ENCODE measurements at places on chromosomes 12 and 14.

DNA sequence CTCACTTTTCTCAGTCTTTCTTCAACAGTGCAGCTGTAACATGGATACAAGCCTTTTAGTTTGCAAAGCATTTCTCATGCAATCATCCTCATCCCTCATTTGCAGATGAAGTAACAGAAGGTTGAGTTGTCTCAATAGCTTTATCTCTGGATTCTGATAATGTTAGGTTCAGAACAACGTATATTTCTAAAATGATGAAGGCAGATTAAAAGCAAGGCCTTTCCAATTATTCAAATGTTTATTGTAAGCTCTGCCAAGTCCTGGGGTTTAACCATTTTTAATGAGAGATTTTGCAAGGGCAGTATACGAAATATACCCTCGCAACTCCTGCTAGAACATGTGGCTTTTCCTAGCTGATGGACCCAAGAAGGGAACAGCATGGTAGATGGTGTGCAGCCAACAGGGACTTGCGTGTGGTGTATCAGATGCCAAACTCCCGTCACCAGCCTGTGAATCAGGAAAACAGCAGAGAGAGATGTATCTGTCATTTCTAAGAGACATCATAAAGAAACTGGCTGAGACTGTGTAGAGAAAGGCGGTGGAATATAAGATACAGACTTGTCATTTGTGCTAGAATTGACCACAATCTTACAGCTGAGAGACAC, 319.7 kb downstream of the MED13L start:
- no peak for DNase-seq

GRCh38 chr12:55830601-55831446, 1.4 kb upstream of the DNAJC14 start:
- DNase-seq, result peak; percentile 68

GRCh38 chr12:1174659-1175058, 183.6 kb downstream of the ERC1 start:
- no peak for DNase-seq

- no peak for DNase-seq
Observed at GRCh38 chr12:24760162-24760561, 188.7 kb downstream of the BCAT1 start.

DNA sequence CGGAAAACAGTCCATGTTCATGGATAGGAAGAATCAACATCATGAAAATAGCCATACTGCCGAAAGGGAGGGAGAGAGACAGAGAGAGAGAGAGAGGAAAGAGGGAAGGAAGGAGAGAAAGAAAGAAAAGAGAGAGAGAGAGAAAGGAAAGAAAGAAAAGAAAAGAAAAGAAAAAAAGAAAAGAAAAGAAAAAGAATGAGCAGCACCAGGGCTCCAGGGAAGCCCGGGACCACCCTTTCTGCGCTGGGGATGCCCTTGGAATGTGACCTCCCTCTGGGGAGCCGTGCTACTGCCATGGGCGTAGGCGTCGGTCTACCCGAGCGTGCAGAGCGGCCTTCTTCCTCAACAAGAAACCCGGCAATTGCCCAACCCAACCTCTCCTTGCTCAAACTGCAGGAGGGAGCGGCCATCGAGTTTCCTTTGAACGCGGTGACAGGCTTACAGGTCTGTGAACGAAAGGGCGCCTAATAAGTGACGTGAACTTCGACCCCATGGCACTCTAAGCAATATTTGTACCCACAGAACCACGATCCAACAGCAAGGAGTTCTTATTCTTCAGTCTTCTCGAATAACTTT, 16.9 kb downstream of the OR6S1 start:
- peak; percentile 66 for DNase-seq

DNA sequence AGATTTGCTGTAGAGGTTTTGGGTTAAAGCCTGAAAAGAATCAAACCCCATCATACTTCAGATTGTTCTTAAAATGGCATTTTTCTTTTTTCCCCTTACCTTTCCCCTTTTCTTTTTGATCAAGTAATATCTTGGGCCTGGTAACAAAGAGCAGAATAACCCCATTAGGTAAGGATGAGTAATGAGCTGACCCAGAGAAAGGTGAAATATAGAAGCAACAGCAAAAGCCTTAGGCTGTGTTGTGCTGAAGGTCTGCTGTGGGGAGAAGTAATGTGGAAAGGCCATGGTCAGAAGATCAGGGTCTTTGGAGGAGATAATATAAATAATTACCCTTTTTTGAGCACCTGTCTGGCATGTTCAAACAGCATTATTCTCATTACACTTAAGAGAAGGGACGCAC, 42.3 kb downstream of the MIA2 start:
- no peak for DNase-seq

DNA sequence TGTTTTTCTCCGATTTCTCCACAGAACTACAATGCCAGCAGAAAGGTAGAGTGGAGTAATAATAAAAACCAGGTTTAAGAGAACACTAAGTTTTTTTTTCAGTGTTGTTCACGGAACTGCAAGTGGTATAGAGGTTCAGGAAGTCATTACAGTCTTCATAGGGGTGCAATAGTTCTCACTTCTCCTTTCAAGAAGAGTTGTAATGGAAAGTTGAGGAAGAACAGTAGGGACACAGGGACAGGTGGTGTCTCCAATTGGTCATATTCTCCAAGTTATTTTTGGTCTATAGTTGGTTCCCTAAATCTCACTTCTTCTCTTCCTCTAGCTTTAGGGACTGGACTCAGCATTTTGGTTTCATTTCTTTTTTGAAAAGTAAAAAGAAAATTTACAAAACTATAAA, 894.0 kb downstream of the NRXN3 start:
- no peak for DNase-seq

DNA sequence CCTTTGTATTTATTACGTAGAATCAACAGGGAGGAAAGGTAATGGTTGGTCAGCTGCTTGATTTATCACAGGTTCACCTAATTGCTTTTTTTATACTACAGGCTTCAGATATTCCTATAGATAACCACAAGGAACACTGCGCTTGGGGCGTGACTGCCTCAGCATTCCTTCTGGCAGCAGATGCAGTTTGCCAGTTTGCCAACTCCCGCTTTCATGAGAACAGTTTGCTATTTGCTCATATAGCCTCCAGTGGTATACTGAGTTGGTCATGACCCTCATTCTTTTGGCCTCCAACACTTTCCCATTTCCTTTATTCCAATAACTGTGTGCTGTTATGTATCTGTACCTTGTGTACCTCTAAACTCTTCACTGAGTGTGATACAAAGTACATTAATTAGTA, 38.6 kb upstream of the ACSM4 start:
- no peak for DNase-seq

DNA sequence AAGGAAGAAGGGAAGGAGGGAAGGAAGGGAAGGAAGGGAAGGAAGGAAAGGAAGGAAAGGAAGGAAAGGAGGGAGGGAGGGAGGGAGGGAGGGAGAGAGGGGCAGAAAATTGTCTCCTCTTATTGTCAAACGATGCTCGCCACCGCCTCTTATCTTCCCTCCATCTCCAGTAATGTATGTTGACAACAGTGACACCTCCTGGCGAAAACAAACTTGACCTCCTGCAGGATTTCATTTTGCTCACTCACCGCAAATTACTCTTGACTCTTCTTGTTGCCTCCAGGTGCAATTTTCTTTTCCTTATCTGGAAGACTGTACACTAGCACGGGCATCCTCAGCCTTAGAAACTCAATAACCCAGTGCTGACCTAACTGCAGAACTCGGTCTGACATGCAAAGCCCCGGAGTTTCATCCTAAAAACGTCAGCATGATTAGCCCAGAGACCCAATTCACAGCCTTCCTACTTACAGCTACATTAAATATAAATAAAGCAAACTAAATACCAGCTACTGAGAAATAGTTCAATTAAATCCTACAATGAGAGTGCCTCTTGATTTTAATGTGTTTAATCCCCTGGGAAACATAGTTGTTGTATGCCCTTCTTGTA, 512.4 kb upstream of the TMPO start:
- peak; percentile 17 for DNase-seq

DNA sequence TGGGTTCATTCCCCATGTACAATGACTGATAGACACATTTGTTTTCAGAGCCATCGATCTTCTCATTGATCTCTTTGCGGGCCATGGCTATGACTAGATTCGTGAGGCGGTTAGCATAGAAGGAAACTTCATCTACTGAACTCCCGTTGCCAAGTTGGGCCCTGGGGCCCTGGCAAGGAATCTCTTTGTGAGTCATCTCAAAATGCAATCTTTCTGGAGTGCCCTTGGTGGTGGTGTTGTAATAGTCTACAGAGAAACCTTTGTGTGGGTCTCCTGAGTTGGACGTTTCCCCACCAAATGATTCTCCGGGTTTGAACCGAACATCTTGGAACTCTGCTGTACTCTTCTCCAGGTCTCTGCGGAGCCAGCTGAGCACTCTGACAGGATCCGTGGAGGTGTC, 20.4 kb downstream of the AKAP3 start:
- no peak for DNase-seq

DNA sequence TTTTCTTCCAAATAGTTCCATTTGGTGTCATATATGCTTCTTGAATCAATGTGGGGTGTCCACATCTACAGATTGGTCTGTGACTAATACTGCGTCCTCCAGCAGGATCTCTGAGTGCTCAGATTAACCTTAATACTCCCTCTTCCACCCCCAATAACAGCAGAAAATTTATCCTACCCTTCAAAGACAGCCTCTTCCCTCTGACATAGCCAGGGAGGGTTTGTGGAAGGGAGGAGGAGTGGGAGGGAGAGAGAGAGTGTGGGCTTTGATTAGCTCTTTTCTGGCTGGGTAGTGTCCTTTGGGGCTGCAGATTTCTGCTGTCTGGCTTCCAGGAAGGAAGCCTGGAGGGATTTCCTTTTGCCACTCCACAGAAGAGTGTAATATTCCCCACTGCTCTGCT, 220.7 kb downstream of the TTC6 start:
- no peak for DNase-seq

GRCh38 chr14:90454041-90455000, 57.5 kb downstream of the CALM1 start:
- DNase-seq, result peak; percentile 79

DNA sequence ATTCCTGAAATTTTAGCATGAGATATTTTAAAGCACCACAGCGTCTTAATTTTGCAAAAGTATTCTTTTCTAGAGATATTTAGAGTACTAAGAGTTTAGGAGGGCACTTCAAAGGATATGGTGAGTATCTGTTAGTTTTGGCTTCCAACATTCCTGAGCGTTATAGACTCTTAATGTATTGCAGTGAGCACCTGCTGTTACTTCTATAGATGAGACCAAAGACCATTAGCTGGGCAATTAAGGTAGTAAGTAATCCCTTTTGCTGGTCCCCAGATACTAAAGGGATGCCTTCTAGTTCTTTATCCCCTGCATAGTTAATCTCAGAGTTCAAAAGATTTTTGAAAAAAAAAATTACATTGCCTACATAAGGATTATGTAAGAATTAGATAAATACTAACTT, 975.6 kb downstream of the GALC start:
- no peak for DNase-seq
